Immature natural killer cell (primary cell): ENCODE measurements at places on chromosomes 1 and 21. TPM values are rescaled to one million over a fixed set of nuclear protein-coding genes. Genes with fewer than 3 reads are reported as not detected.

GRCh38 chr1:184615301-184615700 lies 139.4 kb downstream of the EDEM3 start:
- DNase-seq, result no peak
- no peak overlapping the region for H3K27ac ChIP-seq
- no peak overlapping the region for H3K4me3 ChIP-seq
- peaks cover 11% of the 10 kb centered on the region for H3K36me3 ChIP-seq
- peaks cover 10% of the 10 kb centered on the region for H3K4me1 ChIP-seq

Gene CDC7
- 2.4 TPM for polyA plus RNA-seq

DNA sequence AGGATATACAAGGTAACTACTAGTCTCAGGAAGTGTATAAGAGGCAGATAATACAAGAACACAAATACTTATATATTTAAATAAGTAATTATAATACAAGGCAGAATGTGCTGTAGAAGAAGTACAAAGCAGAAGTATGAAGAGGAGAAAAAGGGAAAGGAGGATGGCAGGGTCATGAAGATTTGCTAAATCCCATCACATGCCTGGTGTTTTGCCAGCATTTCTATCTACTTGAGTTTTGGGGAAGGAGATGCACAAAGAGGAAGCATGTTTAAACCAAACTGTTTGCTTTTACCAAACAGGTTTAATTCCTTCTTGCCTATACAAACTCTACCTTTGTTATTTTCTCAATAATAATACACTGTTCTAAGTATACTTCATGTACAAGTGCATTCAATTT lies 60.9 kb upstream of the PODN start:
- no peak for DNase-seq
- no peak overlapping the region for H3K27ac ChIP-seq
- no peak overlapping the region for H3K4me3 ChIP-seq
- no peaks in the 10 kb centered on the region for H3K4me1 ChIP-seq
- H3K27me3 ChIP-seq, result no peaks in the 10 kb centered on the region
- peaks cover 32% of the 10 kb centered on the region for H3K36me3 ChIP-seq

- peak overlapping the region; percentile 36 for H3K27ac ChIP-seq
- no peak for DNase-seq
- H3K27me3 ChIP-seq, result peaks cover 14% of the 10 kb centered on the region
These were observed 1.9 kb upstream of the ERRFI1 start for GRCh38 chr1:8027748-8028570.

GRCh38 chr1:56758135-56758534 lies 61.1 kb downstream of the FYB2 start:
- H3K4me3 ChIP-seq, result no peak overlapping the region
- H3K36me3 ChIP-seq, result no peaks in the 10 kb centered on the region
- no peaks in the 10 kb centered on the region for H3K4me1 ChIP-seq

Gene LCE2C
- not detected for polyA plus RNA-seq

Gene APOBEC4
- not detected for polyA plus RNA-seq

Gene RGS13
- not detected for polyA plus RNA-seq

DNA sequence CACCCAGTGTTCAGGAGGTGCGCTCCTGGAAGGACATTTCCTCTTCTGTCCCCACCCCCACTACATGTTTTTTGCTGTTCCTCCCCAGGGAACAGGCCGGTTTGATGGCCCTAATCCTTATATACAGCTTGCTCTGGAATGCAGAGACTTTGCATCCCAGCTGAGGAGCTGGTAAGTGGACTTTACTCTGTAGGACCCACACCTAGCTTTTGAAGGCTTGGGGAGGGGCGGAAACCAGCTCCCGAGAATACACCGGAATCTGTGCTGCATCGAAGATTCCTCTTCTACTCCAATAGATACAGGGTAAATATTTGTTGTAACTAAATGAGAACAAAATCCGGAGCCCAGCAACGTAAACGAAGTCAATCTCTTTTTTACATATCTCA lies 1.2 kb upstream of the CGN start:
- peak overlapping the region; percentile 87 for H3K4me3 ChIP-seq
- DNase-seq, result no peak
- H3K36me3 ChIP-seq, result no peaks in the 10 kb centered on the region

DNA sequence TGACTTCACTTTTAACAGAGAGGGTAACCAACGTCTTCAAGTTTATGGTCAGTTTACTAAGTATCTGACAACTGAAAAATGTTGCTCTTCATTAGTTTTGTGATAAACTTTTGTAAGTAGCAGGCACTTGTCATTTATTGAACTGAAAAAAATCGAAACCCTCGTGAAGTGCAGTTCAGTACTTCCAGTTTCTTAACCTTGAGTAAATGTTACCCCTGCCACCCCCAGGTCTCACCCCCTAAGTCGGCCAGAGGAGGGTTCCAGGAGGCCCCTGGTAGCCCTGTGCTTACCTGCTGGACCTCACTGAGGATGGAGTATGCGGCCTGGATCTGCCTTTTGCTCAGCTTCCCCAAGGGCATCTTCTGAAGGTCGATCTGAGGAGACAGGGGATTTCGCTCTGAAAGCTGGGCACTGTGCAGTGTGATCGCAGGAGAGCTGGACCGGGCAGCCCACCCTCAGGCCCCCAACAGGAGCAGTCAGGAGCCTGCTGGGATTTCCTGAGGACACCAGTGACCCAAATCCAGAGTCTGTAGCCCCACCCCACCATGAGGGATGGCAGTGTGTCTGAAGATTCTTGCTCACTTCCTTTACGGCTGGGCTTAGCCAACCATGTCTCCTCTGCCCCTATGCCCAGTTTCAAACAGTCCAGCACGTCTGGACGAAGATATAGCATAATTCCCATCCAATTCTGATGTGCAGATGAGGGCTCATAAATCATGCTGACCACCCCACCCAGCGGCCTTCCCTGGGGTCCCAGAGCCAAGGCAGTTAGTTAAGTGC lies 37.6 kb downstream of the PARP1 start:
- no peak for DNase-seq
- no peaks in the 10 kb centered on the region for H3K4me1 ChIP-seq
- peaks cover 2% of the 10 kb centered on the region for H3K27me3 ChIP-seq

Gene FCGR3A
- polyA plus RNA-seq, result 1,471 TPM

Gene LIN28A
- not detected for polyA plus RNA-seq

- no peak for DNase-seq
- peaks cover 25% of the 10 kb centered on the region for H3K4me1 ChIP-seq
- peaks cover 6% of the 10 kb centered on the region for H3K27me3 ChIP-seq
- peak overlapping the region; percentile 94 for H3K27ac ChIP-seq
- no peaks in the 10 kb centered on the region for H3K36me3 ChIP-seq
These were observed 480 bp upstream of the MIS18A start for GRCh38 chr21:32279377-32279680.

Gene ID3
- 2.5 TPM for polyA plus RNA-seq

DNA sequence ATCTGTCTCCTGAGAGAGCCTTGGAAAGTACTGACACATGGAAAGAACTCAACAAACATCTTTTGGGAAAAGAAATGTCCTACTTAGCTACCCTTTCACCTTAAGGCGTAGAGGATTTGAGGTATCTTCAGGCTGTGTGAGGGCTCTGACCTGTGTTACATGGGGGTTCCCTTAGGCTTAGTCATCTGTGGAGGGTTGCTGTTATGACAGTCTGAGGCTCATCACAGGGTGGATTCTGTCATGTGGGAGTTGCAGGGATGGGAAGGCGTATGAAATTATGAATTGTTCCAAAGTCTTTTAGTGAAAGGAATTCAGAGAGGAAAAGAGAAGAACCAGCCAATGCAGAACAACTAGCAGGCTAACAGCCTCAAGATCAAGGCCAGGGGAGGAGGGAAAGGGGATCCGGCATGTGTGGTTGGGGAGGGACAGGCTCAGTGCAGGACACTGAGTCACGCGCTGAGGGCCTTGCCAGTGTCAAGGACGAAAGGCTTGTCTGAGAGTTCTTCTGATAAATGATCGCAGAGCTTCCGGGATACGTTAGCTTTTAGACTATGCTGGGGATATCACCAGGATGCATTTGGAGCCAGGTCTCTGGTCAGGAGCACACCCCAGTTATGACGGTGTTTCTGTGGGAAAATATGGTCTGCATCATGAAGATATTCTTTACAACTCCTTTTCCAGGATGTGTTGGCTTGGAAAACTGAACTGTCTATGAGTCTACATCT lies 24.6 kb upstream of the PLA2G2C start:
- H3K4me1 ChIP-seq, result peaks cover 22% of the 10 kb centered on the region
- peaks cover 4% of the 10 kb centered on the region for H3K27me3 ChIP-seq
- H3K27ac ChIP-seq, result no peak overlapping the region
- no peak for DNase-seq
- no peaks in the 10 kb centered on the region for H3K36me3 ChIP-seq

GRCh38 chr1:207191776-207192175 lies 87.7 kb downstream of the C4BPA start:
- no peak overlapping the region for H3K27ac ChIP-seq
- H3K27me3 ChIP-seq, result peaks cover 10% of the 10 kb centered on the region
- no peaks in the 10 kb centered on the region for H3K4me1 ChIP-seq
- no peak for DNase-seq
- no peak overlapping the region for H3K4me3 ChIP-seq

DNA sequence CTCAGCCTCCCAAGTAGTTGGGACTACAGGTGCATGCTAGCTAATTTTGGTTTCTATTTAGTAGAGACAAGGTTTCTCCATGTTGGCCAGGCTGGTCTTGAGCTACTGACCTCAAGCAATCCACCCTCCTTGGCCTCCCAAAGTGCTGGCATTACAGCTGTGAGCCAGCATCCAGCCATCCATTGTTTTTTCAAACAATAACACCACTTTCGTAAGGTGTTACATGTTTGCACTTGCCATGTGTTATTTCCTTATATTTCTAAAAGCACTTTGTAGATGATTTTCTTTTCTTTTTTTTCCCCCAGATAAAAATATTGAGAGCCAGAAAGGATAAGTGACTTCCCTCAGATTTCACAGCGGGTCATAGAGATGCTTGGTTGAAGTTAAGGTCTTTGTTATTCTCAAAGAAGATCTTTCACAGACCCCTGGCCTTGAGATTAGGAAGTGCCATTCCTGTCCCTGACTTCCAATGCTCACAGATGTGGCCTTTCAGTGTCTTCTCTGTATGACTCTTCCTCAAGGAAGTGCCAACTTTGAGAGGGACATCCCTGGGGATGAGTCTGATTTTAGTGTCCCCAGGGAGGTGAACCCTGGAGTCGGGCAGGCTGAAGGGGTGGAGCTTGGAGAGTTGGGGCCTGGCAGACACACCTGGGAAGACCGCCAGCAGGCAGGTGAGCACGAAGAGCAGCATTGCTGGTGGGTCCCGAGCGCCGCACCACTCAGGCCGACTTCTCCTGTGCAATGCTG lies 6.3 kb downstream of the PIGR start:
- no peak overlapping the region for H3K27ac ChIP-seq
- no peak for DNase-seq
- H3K36me3 ChIP-seq, result no peaks in the 10 kb centered on the region
- H3K4me3 ChIP-seq, result no peak overlapping the region
- H3K27me3 ChIP-seq, result peaks cover 4% of the 10 kb centered on the region
- H3K4me1 ChIP-seq, result peaks cover 12% of the 10 kb centered on the region

Gene RHD
- polyA plus RNA-seq, result 0.26 TPM

GRCh38 chr1:222382171-222382570 lies 165.7 kb downstream of the HHIPL2 start:
- no peak overlapping the region for H3K4me3 ChIP-seq
- DNase-seq, result no peak
- no peak overlapping the region for H3K27ac ChIP-seq
- H3K27me3 ChIP-seq, result no peaks in the 10 kb centered on the region

GRCh38 chr1:15212954-15213291 lies 34.1 kb upstream of the FHAD1 start:
- no peak overlapping the region for H3K4me3 ChIP-seq
- H3K27ac ChIP-seq, result no peak overlapping the region
- H3K27me3 ChIP-seq, result peaks cover 4% of the 10 kb centered on the region

- no peaks in the 10 kb centered on the region for H3K36me3 ChIP-seq
- no peak for DNase-seq
- no peaks in the 10 kb centered on the region for H3K4me1 ChIP-seq
- H3K4me3 ChIP-seq, result no peak overlapping the region
These were observed 106.8 kb upstream of the CACHD1 start for GRCh38 chr1:64363111-64363510.

Gene ARHGEF10L
- 0.17 TPM for polyA plus RNA-seq

Gene ARMH1
- not detected for polyA plus RNA-seq

GRCh38 chr21:34852448-34852847 lies 183.7 kb downstream of the CLIC6 start:
- H3K4me3 ChIP-seq, result no peak overlapping the region
- H3K27me3 ChIP-seq, result peaks cover 4% of the 10 kb centered on the region
- no peak overlapping the region for H3K27ac ChIP-seq
- no peak for DNase-seq

DNA sequence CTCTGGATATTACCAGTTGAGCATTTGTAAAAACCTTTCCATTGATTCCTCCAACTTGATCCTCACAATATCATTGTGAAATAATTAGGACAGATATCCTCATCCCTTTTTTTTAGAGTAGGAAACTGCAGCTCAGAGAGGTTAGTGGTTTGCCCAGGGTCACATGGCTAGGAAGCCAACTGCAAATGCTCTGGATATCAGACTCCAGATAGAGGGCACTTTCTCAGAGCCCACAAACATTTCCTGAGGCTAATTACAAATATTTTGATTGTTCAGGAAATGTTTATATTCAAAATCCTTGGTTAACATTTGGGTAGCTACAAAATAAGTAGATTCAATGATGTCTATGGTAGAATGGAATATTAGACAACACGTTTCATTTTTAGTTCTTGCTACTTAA lies 154.8 kb upstream of the DPYD start:
- no peak for DNase-seq
- H3K4me1 ChIP-seq, result peaks cover 6% of the 10 kb centered on the region
- H3K4me3 ChIP-seq, result no peak overlapping the region
- no peak overlapping the region for H3K27ac ChIP-seq
- no peaks in the 10 kb centered on the region for H3K27me3 ChIP-seq

DNA sequence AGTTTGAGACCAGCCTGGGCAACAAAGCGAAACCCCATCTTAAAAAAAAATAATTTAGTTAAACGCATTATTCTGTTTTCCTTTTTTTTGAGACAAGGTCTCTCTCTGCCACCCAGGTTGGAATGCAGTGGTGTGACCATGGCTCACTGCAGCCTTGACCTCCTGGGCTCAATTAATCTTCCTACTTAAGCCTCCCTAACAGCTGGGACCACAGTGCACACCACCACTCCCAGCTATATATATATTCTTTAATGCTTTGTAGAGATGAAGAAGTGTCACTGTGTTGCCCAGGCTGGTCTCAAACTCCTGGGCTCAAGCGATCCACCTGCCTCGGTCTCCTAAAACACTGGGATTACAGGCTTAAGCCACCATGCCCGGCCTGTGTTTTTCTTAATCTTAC lies 7.7 kb upstream of the KLF17 start:
- DNase-seq, result no peak
- peaks cover 10% of the 10 kb centered on the region for H3K27me3 ChIP-seq
- no peaks in the 10 kb centered on the region for H3K36me3 ChIP-seq
- H3K27ac ChIP-seq, result no peak overlapping the region

- H3K4me3 ChIP-seq, result no peak overlapping the region
- no peaks in the 10 kb centered on the region for H3K36me3 ChIP-seq
- DNase-seq, result no peak
- no peak overlapping the region for H3K27ac ChIP-seq
These were observed 112.8 kb upstream of the USP25 start for GRCh38 chr21:15616864-15617574.

- H3K4me1 ChIP-seq, result peaks cover 18% of the 10 kb centered on the region
- H3K4me3 ChIP-seq, result peak within 1 kb of the TSS; percentile 95
- peaks cover 3% of the 10 kb centered on the region for H3K36me3 ChIP-seq
- peaks cover 8% of the 10 kb centered on the region for H3K27me3 ChIP-seq
- no peak for DNase-seq
These were observed at the start of gene B3GALNT2 for GRCh38 chr1:235504122-235504493. Gene B3GALNT2, minus strand, starts transcription at chr1:235504452. Its CDS starts 200 bp downstream, at chr1:235504252.

Gene NHLH1
- not detected for polyA plus RNA-seq

Gene FABP3
- polyA plus RNA-seq, result not detected

Gene KCNJ15
- not detected for polyA plus RNA-seq
